ENCODE measurements at places on chromosomes 4 and X.

GRCh38 chr4:9916346-9916745, 105.0 kb downstream of the SLC2A9 start:
- DNase-seq = no peak

DNA sequence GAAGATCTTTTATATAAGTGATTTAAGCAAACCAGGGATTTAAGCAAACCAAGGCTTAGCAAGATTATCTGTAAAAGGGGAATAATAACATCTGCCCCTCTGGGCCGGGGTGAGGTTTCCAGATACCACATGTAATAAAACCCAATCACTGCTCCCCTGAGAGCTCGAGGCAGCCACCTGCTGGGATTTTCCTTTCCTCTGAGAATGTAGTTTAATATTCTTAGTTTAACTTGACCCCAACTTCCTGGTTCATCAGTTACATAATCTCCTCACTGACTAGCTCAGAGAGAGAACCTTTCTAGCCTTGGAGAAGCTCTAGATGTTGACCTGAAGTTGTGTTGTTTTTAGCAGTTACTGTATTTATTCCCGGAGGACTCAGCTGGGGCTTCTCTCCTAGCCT, 322.4 kb downstream of the ARHGAP10 start:
- no peak for DNase-seq

DNA sequence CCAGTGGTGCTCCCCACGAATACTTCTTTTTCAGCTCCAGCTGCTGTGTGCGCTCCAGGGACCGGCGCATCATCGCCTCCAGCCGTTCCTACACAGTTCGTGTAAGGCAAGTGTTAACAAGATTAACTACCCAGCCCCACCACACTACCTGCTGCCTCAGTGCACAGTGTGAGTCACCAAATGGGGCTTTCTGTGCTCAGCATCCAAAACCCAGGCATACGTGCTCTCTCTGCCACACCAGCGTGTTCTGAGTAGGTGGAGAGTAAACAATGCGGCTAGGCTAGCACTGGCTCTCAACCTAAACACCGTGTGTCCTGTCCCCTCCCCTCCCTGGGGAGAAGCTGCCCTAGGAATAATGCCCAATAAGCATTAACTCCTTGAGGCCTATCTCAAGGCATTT, 60.0 kb downstream of the MAP7D2 start:
- DNase-seq = no peak

DNA sequence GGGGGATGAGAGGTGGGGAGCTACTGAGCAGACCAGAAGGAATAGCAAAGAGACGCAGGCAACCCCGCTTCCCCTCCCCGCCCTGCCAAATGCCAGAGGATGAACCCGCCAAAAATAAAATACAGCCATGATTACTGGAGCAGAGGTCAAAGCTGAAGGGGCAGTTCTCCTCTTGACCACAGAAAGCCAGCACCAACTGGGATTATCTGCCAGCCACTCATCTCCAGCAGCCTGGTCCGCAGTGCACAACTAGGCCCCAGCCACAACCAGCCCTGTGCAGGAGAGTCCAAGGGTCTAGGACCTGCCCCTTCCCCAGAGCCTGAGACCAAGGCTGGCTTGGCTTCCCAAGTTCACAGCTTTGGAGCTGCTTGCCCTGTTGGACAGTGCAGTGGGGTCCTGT, 67.4 kb upstream of the BCOR start:
- DNase-seq = no peak

- DNase-seq = no peak
These were observed 6.0 kb downstream of the RASL11B start for GRCh38 chr4:52868133-52868532.

DNA sequence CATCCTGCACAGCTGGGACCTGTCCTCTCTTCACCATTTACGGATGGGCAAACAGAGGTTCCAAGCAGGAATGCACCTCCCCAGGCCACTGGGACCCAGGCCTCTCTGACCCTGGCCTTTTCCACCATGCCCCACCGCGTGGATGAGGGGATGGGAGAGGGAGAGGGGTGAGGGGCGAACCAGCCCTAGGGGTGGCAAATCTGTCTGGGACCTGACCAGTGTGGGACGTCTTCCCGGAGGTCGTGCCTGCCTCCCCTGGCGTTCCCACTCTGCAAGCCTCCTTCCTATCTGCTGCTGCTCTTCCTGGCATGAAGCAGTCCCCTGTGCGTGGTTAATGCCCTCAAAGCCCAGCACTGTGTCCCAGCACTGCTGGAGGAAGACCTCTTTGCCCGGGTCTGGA, 35.9 kb downstream of the ABLIM2 start:
- no peak for DNase-seq

DNA sequence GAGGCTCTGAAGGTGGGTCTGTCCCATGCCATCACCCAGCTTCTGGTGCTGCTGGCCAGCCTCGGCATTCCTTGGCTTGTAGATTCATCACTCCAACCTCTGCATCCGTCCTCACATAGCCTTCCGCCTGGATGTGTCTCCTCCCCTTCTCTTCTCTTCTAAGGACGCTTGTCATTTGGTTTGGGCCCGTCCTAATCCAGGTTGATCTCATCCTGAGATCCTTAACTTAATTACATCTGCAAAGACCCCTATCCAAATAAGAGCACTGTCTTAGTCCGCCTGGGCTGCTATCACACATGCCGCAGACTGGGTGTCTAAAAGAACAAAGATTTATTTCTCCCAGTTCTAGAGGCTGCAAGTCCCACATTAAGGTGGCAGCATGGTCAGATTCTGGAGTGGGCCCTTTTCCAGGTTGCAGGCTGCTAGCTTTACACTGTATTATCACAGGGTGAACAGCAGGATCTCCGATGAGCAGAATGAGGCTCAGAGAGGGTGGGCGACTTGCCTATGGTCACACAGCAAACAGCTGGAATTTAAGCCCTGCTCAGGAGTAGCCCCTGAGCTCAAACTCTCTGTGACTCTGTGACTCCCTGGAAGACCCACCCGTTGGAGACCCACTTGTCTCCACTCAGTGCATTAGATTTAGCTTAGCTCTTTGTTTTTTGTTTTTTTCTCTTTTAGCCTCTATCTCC, 113.1 kb downstream of the STK32B start:
- no peak for DNase-seq

DNA sequence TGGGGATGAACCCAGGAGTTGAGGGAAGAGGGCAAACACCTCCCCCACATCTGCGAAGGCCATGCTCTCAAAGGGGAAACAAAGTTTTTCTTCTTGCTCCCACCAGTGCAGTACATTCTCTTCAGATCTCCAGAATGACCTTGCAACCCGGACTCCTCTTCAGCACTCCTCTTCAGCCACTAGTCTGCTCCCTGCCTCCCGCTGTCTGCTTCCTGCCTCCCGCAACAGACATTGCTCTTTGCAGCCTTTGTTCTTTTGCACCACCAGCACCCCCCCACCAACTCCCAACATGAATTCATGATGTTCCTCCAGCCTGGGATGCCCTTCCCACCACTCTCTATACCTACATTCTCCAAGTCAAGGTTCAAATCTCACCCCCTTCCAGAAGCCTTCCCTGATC, 32.1 kb downstream of the UTP14A start:
- DNase-seq = no peak

DNA sequence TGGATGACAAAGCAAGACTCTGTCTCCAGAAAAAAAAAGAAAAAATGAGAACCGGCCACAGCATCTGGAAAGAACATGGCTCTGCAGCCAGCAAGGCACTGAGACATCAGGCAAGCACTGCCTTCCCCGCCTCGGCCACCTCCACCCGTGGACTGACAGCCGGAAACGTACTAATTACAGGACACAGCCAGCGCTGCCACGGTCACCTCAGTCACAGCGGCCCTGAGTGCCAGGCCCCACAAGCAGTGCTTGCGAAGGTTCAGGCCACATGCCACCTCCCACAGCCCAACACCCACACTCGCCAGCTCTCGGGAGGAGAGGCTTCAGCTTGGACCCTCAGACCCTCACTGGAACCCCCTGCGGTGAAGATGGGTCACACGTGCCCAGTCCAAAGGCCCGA, 16.8 kb downstream of the FAM53A start:
- DNase-seq = no peak

DNA sequence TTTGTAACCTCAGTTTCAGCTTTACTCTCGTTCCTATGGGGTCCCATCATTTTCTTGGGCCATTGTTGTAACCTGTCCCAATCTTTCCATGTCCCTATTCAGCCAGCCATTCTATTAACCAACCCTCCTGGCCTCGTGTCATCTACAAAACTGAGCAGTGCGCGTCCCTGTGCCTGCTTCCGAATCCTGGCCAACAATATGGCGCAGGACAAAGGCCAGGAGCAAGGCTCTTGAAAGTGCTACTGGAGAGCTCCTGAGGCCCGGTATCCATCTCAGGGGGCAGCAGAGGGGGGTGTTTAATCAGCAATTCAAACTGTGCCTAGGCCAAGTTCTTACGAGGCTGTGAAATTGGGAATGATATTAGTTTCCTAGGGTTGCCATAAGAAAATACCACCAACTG, 41.2 kb upstream of the APLN start:
- DNase-seq = no peak

DNA sequence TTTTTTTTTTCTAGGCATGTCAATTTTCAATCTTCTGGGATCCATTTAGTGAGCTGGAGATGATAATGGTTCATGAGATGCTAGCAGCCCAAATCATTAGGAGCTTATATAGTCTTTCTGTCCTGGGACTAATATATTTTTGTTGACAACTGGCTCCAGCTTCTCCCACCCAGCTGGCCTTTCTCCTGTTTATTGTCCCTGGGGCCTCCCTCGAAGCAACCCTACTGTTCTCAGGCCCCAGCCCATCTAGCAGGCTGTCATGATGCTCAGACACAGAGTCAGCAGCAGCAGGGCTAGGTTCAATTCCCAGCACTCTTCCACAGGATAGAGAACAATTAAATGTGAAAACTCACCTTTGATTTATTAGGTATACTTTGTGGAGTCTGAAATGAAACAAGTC, 127.6 kb upstream of the MID1 start:
- no peak for DNase-seq

DNA sequence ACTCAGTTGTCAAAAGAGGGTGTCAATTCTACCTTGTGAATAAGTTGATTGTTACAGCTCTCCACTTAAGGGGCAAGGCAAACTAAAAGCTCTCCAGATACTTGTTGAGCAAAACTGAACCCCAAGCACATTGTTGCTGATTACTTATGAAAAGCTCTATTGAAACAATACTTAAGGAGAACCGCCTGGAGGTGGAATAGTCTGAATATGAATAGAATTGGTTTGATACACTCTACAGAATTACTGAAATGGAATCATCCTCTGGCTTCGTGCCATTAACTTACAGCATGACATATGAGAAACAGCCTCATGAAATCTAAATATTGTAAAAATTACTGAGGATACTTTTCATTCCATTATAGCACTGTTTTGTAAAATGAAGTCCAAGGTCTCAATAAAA, 127.0 kb upstream of the SH3RF1 start:
- no peak for DNase-seq

- DNase-seq = no peak
These were observed 17.8 kb upstream of the PAGE2B start for GRCh38 chrX:55056820-55057674.

DNA sequence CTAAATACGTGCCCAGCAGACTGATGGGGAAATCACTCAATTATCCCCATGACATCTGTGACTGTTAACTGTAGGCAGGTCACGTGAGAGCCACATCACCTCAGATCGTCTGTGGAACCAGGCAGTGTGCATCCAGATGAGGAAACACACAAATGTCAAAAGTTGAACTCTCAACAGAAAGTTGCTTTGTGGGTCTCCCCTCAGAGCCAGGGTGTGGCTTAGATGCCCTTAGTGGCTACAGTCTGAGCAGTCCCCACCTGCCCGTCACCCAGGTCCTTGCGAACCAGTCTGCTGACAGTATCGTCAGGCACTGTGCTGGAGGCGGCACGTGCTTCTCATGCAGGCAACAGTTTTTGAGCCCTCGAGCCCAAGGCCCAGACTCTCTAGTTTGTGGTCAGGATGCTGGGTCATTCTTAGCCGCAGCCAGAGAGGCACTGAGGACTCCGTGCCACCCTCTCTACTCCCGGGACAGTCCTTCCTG, 10.8 kb downstream of the TMEM187 start:
- no peak for DNase-seq

DNA sequence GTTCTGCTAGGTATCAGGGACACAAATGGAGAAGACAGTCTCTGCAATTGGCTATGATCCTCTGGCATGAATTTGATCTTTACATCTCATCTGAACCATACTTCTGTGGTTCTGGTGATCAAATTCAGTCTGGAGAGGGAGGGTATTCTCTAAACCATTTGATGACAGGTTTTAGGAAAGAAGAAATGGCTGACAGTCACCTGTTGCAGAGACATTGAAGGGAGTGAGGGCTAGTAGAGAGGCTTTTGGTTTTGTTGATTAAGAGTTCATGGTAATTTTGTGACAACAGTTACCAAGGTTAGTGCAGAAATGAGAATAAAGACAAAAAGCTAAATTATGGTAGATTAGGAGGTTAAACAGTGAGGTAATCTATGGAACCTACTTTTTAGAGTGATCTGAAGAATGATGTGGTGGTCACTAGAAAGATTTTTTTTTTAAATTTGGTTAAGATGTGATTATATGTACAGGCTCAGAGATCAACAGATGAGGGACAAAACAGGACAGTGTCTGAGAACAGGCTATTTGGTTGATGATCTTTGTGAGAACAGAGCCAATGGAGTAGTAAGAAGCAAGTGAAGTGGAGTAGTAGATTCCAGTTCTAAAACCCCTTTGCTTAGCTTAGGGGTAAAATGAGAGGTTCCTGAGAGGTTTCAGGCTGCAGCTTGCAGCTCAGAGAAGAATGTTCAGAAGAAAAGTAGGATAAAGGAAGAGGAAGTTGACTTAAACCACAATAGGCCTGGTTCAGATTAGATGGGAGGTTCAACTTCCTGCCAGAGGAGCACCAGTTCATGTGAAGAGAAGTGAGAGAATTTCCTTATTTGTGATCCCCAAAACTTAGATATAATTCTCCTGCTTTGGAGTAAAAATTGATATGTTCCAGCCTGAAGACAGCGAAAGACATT, 34.7 kb downstream of the VSIG4 start:
- DNase-seq = no peak
